Midbrain (tissue), 1 donor: ENCODE measurements at places on chromosomes 3 and 15.

DNA sequence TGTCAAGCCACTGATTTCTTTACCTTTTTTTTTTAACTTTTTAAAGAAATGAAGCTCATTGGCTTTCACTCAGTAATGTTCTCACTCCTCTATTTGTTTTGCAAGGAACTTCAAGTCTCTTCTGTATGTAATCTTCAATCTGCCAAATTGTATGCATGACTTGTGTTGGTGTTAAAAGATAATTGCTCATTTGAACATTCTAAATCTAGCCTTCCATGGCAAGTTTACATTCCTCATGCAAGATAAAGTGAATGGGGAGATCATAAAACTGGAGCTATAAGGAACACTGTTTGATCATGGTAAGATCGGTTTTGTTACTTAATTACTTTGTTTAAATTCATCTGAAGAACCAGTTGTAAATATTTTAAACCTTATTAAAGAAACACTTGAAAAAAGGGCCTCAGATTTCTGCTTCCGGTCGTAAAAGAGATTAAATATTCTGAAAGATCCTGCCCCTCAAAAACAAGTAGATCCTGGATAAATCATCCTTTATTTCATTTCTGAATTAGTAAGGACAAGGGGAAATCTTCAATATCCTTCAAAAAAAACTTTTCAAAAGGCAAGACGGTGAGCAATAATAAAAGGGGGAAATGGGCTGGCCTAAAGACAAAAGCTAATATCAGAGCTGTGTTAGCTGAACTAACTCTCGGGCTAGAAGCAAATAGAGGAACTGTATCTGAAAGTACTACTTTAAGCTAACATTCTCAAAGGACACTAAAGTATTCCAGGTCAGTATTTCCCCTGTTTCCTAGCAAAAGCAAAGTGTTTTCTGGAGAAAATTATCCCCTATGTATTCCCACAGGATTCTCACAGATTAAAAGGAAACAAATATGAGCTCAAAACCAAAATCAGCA lies 107.0 kb upstream of the ATP11B start:
- DNase-seq, result no peak

DNA sequence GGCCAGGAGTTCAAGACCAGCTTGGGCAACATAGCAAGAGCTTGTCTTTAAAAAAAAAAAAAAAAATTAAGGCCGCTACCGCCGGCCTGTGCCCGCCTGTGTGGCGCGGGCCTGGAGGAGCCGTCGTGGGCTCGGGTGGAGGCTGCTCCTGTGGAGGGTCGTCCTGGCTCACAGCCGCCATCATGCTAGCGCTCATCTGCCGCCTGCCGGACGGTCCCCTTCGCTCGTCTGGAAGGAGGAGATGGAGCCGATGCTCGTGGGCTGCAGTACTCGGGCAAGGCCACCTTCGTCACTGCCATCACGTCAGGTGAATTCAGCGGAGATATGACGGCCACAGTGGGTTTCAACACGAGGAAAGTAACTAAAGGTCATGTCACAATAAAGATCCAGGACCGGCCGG lies 37.4 kb downstream of the TFRC start:
- no peak for DNase-seq

DNA sequence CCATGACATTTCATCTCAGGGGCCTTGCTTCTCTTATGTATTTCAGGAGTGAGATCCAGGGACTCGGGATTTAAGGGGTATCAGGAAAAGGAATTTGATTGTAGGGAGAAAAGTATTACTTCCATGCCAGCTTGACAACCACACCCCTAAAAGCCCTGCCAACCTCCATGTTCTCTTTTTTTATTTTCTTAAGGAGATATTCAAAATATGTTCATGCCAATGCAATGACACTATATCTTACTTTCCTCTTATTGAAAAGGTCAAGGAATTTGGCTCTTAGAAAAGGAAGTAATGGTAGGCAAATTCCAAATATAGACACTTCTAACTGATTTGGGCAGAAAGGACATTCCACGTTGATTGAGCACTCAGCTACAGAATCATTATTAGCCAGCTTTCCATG lies 407.5 kb upstream of the NECTIN3 start:
- DNase-seq, result no peak

GRCh38 chr3:48128774-48129173 lies 59.4 kb downstream of the CDC25A start:
- no peak for DNase-seq

DNA sequence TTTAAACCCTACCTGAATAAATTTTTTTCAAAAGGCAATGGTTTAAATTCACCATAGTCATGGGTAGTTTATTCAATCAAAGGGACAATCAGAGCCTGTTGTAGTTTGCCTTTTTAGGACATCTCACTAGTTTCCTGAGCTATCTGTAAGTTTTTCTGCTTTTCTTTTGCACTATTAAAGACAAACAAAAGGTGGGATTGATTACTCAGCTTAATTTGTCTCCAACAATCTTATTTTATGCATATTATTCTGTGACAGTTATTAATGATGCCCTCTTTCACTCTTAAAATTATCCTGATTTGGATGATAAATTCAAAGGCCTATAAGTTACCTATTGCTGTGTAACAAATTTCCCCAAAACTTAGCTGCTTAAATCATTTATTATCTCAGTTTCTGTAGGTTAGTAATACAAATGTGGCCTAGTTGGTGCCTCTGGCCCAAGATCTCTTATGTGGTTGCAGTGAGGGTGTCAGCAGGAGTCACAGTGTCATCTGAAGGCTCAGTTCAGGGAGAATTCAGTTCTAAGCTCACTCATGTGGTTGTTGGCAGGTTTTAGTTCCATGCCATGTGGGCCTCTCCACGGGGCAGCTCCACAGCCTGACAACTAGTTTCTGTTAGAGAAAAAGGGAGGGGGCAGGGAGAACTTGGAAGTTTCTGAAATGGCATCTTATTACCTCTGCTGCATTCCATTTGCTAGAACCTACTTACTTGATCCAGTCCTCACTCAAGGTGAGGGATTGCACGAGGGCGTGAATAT lies 16.0 kb downstream of the ARMC8 start:
- DNase-seq, result no peak

DNA sequence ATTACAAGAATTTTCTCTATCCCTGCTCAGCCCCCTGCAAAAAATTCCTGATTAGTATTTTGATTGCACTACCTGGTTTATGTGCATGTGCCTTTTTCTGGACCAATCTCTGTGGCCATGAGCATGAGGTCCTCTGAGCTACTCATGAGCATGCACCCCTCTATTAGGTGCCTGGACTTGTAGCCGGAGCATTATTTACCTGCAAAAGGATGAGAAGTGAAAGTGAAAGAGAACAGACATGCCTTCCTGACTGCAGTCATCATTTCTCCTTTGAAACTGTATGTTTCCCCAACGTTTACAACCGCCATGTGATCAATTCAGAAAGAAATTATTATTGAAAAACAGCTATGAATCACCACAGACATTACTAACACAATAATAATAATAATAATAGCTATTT lies 1008.8 kb downstream of the ROBO2 start:
- no peak for DNase-seq

GRCh38 chr3:124873226-124873625 lies 13.9 kb downstream of the ITGB5 start:
- DNase-seq, result no peak

DNA sequence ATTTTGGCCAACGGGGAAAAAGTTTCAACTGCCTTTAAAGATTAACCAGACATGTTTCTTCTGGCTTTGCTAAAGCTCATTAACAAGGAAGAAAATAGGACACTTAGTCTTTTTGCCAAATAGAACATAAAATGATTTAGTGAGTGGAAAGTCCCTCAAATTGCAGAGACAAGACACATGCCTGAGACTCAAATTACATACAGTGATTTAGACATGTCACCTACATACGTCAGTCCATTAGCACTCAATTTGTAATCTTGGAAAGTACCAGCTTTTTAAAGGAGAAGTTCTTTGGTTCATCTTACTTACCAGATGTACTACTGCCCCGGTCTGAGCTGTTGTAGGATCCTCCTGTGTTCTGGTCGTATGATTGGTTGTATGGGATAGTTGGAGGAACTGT lies 1134.2 kb downstream of the ROBO1 start:
- DNase-seq, result no peak

- DNase-seq, result no peak
These were observed 201.9 kb downstream of the TNIK start for GRCh38 chr3:171258316-171258715.

- DNase-seq, result no peak
These were observed 64.4 kb upstream of the PHLDB2 start for GRCh38 chr3:111794711-111795110.
